ENCODE measurements at places on chromosomes 4 and X.
A peak's percentile ranks its signal among the peaks of the same experiment; 100 is the strongest.

GRCh38 chr4:80655662-80656061 is 320.1 kb downstream of the CFAP299 start:
- no peak for DNase-seq

- DNase-seq: no peak
These were observed 281.5 kb upstream of the KLF3 start for GRCh38 chr4:38382520-38382919.

- DNase-seq: no peak
These were observed 158.1 kb downstream of the FHIP1A start for GRCh38 chr4:151567056-151567455.

- DNase-seq: no peak
These were observed 24.3 kb upstream of the IL2 start for GRCh38 chr4:122480655-122481487.

DNA sequence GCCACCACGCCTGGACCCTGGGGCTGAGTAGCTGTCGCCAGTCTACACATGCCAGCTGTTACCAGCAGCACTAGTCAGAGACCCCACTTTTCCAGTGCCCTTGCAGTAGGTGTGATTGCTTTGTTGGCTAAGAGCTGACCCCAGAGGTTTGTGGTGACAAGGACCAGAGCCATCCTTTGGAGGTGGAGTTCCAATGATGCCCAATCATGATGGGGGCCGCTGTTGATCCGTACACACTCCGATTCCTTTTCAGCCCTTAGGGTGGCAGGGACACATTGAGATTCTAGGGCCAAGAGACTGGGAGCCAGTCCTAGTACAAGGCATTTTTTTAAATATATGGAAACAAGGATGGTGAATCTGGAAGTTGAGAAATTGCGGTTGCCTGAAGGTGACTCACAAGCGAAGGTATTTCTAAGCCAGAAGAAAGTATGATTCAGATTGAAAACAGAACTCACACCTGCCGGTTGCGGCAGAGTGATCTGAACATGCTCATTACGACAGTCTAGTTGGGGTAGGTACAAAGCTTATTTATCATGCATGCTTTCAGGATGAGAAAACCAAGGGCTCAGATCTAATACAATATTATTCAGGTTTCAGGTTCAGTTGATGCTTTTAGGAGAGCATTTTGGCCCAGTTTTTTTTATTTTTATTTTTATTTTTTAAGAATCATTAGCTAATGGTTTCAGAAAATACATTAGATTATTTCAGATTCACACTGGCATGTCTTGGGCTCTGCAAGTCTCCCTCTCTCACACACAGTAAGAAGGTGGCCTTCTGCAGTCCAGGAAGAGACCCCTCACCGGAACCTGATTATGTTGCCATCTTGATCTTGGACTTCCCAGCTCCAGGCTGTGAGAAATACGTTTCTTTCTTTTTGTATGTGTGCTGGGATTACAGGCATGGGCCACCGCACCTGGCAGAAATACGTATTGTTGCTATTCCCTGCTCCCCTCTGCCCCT is 43.4 kb downstream of the SHROOM2 start:
- no peak for DNase-seq

DNA sequence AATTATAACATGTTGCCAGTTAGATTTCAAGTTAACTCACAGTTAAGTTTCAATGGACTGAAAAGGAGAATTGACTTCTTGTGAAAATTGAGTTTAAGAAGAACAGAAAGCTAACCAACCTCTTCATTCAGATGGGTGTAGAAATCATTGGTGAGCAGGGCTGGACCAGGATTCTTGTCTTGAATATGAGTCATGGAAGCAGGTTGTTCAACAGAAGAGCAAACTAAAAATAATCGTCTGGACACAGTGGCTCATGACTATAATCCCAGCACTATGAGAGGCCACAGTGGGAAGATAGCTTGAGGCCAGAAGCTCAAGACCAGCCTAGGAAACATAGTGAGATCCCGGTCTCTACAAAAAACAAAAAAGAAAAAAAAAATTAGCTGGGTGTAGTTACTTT is 98.2 kb downstream of the ARSJ start:
- DNase-seq: no peak

GRCh38 chrX:119826399-119826959 is 26.3 kb downstream of the UPF3B start:
- no peak for DNase-seq

DNA sequence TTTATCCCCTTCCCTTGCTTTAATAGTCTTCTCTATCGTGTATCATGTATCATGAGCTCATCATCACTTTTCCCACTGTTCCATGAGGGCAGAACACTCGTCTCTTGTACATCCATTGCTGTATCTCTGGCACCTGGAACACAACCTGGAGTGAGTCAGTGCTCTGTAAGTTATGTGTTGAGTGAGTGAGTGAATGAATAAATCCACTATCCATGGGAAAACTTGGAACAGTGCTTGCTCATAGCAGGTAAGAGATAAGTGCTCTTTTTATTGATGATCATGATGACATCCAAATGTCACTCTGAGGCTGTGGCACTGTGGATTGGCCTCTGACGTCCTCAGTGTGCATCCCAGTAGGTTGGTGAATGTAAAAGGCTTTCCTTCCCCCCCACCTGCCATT is 4.3 kb downstream of the FGFBP1 start:
- DNase-seq: no peak

DNA sequence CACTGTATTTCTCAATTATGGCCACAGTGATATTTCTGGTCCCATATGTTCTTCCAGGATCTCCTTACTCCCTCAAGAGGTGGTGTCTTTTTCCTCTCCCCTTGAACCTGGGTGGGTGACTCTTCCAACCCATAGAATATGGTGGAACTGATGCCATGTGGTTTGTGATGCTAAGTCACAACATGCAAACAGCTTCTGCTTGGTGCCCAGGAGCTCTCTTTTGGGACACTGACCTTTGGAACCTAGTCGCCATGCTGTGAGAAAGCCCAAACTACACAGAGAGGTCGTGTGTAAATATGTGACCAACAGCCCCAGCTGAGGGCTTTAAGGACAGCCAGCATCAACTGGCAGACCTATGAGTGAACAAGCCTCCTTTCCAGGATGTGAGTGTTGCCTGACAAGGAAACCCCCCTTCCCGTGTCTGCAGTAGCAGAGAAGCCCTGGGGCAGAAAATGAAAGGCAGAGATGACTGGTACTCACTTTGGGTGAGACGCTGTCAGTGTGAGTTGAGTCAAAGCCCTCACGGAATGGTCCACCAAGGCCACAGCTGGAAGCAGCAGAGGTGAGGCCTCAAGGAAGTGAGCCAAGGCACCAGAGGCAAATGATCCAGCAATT is 223.4 kb downstream of the BCOR start:
- peak; percentile 45 for DNase-seq

DNA sequence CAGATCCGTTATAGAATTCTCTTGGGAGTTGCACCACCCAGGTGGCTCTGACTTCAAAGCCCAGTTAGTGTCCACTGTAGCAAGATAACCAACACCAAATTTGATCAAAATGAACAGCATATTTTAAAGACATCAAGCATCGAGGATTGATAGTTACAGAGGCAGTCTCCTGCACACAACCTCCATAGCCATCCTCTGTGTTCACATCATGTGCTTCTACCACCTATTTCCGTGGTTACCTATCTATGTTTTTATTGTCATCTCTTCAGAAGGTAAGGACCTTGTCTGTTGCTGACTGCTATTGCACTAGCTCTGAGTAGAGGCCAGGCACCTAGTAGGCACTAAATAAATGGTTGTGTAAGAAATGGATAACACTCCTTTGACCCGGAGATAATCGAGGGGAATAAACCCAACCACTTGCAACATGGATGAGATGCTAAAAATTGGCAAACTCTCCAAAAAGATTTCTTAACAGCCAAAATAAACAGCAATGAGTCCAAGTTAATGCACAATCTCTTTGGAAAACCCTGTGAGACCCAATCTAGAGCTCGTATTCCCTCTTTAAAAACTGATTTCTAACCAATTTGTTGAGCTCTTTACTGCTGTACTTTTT is 14.7 kb upstream of the C1QTNF7 start:
- DNase-seq: no peak

GRCh38 chr4:16227462-16227868 is 1.2 kb upstream of the TAPT1 start:
- peak; percentile 6 for DNase-seq

- no peak for DNase-seq
These were observed 353.5 kb upstream of the CXorf51B start for GRCh38 chrX:146456058-146456457.

- DNase-seq: peak; percentile 4
These were observed 66.3 kb downstream of the TSPAN7 start for GRCh38 chrX:38627683-38628082.

- no peak for DNase-seq
These were observed 8.8 kb downstream of the ADRA2C start for GRCh38 chr4:3775005-3775404.

All from CD4-positive, alpha-beta T cell treated with Interleukin-2 at 100 ng/mL for 4 hours (primary cell).